ENCODE measurements at places on chromosomes 3 and 15.

GRCh38 chr3:151265866-151266265, 12.5 kb downstream of the P2RY14 start:
- DNase-seq: no peak

DNA sequence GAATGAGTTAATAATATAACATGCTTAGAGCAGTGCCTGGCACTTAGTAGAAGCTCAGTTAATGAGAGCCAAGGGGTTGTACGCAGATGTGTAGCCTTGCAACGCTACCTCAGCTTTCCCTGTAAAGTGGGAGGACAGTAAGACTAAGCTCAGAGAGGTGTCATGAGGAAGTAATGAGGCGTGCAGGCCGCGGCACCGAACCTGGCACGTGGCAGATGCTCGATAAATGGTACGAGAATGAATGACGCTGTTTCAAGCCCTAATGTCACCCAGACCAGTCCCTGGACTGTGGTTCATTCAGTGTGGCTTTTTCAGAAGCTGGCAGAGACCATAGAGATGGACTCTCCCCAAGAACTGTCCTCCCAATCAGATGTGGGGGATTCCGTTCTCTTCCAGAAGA, 21.2 kb downstream of the GRIP2 start:
- DNase-seq: no peak

DNA sequence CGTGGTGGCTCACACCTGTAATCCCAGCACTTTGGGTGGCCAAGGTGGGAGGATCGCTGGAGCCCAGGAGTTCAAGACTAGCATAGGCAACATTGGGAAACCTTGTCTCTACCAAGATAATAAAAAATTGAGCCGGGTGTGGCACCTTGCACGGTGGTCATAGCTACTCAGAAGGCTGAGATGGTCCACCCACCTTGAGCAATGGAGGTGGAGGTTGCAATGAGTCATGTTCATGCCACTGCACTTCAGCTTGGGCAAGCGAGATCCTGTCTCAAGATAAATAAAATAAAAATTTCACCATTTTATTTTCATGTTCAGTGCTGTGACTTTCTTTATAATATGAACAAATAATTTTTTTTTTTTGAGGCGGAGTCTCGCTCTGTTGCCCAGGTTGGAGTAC, 12.5 kb downstream of the MAPK6 start:
- no peak for DNase-seq

GRCh38 chr3:196311-197148, at the start of gene CHL1:
Gene CHL1, plus strand, starts transcription at chr3:196763. Its CDS starts 123,014 bp downstream, at chr3:319777.
- no peak for DNase-seq

DNA sequence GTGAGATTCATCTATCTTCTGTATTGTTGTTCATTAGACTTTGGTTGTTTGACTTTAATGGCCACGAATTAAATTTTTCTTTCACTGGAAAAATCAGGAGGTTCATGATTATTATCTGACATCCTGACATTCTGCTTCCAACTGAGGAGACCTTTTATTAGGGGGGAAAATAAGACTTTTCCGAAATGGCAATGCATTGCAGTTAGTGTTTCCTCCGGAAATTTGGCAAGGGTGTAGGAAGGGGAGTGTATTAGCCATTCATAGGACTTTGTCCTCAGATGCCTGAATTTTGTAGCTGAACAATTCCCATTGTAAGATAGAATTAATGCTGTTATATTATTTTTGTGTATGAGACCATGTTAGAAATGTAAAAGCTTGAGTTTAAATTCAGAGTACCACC, 450.6 kb upstream of the TGFBR2 start:
- DNase-seq: no peak

GRCh38 chr3:156251424-156251823, 131.0 kb downstream of the KCNAB1 start:
- no peak for DNase-seq

GRCh38 chr15:49831206-49831965, 210.5 kb downstream of the DTWD1 start:
- DNase-seq: no peak
